GOT3 (cell line): ENCODE measurements at places on chromosomes 7 and 10.

DNA sequence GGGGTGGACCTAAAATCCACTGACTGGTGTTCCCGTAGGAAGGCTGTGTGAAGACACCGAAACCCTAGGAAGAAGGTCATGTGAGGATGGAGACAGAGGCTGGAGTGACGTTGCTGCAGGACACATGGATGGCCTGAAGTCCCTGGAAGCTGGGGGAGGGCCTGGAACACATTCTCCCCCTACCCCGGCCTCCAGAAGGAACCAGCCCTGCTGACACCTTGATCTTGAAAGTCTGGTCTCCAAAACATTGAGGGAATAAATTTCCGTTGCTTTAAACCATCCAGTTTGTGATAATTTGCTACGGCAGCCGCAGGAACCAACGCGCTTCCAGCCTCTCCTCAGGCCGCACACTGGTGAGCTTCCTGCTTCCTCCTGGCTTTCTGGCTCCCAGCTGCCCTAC is 288.2 kb downstream of the GLRX3 start:
- no peak for DNase-seq

GRCh38 chr7:12322284-12322902 is 81.3 kb downstream of the VWDE start:
- DNase-seq = no peak

GRCh38 chr10:95517536-95518454 is 43.4 kb downstream of the SORBS1 start:
- DNase-seq = no peak

DNA sequence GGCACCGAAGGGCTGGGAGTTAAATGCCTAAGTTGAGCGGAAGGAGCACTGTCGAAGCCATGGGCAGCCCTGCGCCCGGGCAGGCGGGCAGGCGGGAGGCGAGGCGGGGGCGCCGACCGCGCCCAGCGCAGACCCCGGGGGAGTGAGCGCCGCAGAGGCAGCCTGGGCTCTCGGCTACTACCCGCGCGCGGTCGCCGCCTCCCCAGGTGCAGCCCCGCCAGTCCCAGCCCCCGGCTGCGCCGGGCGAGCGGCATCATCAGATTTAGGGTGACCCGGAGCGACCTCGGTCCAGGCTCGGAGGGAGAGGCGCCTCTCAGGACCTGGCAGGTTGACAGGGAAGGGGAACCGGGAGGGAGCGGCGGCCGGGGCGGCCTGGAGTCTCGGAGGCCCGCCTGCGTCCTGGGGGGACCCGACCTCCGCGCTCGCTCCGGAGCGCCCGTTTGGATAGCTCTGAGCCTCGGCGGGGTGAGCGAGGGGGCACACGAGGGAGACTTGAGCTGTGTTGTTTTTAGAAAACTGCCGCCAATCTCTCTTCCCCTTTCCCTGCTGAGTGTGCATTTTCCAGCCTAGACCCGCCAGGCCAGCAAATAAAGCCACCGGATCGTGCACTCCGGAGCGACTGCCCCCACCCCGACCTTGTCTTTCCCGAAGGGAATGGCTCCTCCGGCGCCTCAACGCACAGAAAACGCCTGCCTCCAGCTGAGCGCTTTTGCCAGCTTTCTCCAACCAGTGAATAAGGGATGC is 2.3 kb upstream of the NRP1 start:
- DNase-seq = no peak

DNA sequence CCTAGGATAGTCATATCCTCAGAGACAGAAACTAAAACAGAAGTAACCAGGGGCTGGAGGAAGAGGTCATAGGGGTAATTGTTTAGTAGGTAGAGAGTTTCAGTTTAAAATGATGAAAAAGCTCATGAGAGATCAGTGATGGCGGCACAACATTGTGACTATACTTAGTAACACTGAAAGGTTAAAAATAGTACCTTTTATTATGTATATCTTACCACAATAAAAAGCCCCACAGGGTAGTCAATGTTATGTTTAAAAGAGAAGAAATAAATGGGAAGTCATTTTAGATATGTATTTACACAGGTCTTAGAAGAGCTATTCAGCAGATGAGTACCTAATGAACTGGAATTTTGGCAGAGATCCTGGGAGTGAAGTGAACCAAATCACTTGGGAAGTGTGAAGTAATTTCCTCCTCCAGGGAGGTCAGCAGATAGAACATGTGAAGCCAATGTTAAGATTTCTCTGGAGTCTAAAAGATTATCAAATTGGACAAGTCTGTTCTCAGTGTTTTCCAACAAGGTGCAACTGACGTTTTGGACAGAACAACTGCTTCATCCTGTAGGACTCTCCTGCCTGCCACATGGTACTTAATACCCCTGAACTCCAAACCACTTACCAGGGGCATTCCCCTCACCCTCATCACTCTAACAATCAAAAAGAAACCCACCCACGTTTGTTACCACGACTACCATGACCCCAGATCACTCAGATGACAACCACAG is 6.4 kb downstream of the CDCA7L start:
- DNase-seq = no peak

- DNase-seq = no peak
Observed at GRCh38 chr7:75998038-75998437, 3.6 kb upstream of the TMEM120A start.
